ENCODE measurements at places on chromosomes 2 and 18.

- DNase-seq = no peak
Observed at GRCh38 chr18:37254236-37254754, 311.3 kb downstream of the CELF4 start.

DNA sequence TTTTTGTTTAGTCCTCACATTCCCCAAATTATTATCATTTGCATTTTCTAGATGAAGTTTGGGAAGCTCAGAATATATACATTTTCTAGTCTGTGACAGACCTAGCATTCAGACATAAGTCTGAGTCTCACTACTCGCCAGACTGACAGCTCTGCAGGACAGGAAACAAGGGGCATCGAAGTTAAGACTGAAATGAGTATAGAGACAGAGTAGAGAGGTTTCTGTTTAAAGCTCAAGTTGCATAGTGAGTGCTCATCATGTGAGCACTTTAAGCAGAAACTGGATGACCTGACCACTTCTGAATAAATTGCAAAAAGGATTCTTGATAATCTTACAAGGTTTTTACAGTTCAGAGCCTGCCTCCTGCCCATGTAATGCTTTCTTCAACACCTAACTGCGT lies 1.1 kb downstream of the HADHB start:
- no peak for DNase-seq

DNA sequence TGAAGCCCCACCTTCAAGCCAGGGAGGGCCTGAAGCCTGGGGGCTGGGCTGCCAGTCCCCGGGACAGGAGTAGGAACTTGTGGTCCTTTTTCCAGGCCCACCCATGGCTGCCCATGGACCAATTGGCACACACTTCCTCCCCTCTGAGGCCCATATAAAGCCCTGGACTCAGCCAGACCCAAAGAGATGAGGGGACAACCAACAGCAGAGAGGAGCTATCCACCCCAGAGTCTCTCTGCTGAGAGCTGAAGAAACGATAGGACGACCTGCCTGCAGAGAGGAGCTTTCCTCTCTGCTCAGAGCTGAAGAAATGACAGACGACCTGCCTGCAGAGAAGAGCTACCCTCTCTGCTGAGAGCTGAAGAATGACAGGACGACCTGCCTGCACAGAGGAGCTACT lies 43.8 kb upstream of the PEX13 start:
- no peak for DNase-seq

GRCh38 chr18:22643731-22644130 lies 226.0 kb upstream of the CTAGE1 start:
- DNase-seq = no peak

DNA sequence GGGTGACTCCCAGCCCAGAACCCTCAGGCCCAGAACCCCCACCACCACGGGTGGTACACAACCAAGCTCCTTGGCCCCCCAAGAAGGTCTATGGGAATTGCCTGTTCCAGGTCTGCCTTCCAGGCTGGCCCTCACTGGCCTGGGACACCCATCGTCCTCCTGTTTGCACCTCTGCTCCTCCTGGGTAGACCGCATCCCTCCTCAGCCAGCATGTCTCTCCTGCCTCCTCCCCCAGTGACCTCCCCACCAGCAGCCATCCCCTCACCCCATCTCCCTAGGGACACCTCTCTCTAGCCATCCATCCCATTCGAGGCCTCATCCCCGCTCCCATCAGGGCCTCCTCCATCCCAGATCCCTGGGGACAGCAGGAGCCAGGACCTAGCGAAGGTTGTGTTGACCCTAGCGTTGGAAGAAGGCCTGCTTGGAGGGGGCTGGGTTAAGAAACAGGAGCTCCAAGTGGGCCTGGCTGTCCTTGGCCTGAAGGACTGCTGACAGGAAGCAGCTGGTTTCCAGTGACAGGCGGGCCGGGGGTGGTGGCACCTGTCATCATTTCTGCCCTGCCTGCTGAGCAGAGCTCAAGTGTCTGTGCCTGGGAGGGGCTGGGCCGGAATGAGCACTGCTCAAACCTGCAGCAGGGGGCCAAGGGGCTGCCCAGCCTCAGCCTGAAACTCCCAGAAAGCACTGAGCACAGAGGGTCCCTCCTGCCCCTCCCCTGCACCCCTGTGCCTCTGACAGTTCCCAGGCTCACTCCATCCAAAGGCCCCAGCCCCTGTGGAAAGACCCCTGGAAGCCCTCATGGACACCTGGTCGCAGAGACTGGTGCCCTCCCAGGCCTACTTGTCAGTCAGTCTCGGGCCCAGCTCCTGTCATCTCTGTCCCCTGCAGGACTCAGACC lies 96.0 kb upstream of the OTOS start:
- no peak for DNase-seq

GRCh38 chr2:205441524-205441923 lies 240.8 kb upstream of the NRP2 start:
- DNase-seq = no peak

GRCh38 chr2:36006444-36006843 lies 349.1 kb upstream of the CRIM1 start:
- no peak for DNase-seq

DNA sequence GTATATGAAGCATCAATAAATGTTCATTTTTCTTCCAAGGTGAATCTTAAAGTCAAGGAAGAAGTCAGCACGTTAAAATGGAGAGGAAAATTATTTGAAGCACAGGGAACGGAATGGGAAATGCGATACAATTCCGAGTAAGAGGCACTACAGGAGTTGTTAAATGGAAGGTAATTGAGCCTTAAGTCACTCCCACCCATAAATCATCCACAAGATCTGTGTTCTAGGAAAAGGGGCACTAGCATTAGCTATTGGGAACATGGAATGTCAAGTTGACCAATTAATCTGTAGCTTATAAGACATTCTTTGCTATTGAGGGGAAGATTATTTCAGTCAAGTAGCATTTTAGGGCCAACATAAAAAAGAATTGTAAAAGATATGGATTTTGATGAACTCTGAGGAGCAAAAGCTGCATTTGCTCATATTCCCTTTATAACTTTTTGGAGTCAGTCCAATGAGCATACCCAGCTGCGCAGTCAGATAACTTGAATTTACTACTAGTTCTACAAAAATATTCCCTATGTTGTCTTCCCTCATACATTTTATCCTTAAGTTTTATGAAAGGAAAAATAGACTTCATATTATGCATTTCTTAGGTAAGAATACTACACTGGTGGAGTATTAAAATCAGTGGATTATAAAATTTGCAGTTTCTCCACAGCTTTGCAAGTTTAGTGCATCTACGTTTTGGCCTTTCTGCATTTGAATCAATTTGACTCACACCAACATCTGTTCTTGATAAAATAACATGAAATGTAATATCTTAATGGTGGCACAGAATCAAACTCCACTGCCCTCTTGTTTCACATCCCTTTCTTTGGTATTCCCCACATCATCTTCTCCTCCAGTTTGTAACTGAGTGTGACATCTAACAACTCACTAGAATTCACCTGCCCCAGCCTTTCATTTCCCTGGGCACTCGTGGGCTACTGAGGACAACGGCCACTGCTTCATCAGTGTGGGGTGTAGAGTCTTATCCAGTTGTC lies 95.6 kb downstream of the SP3 start:
- no peak for DNase-seq

DNA sequence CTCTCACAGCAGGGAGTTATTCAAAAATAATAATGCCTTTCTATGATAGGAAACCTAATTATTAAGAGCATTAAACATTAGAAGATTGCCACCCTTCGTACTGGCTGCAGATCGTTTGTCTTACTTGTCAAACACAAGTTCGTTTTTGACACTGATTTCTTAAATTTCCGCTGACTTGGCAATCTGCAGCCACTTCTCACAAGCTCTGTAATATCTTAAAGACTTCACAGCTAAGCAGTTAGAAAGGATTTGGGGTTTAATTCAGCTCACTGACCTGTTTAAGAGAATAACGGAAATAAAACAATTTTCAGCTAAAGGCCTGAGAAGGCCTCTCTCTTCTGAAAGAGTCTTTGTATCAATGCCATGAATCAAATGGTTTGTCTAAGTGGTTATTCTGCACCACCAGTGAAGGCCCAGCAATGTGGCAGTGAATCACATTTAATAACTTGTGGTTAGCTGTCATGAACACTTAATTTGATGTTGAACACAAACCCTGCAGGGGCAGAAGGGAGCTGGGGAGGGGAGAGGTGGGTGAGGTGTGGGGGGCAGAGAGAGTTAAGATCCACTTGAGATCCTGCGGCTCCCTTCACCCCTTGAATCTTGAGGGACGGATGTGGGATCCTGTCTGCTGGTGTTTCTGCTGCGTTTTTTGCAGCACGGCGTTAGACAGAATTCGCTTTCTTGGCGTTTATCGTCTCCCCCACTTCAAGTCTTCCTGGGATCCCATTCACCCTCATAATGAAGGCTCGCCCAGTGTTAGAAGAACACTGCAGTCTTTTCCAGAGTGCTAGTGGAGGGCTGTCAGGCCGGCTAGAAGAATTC lies 145.4 kb upstream of the SATB2 start:
- no peak for DNase-seq

- no peak for DNase-seq
Observed at GRCh38 chr2:195596840-195597239, 60.2 kb upstream of the SLC39A10 start.

DNA sequence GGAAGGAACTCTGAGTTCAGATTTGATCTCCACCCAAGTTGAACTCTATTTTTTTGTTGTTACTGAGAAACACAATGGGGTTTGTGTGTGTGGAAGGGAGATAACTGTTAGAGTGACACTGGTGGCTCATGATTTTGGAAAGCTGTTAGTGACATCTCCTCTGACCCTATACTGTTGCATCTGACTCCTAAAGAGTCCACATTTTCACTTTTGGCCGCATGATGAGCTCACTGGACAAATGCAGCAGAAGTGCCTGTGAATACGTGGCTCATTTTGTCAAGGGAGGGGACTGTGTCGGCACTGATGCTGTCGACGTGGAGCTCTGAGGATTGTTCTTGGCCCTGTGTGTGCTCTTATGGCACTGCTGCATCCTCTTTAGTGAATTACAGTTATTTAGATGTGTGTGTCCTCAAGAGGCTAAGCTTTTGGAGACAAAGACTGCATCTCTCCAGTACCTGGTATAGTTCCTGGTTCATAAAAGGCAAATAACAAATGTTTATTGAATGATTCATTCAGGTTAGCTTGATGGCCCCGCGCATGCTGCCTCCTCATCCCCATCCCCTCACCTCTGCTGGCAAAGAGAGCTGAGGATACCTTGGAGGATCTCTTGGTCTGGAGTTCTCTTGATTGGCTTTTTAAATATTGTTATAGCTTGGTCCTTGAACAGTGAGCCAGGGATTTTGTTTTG lies 135.4 kb downstream of the PHLPP1 start:
- DNase-seq = no peak

DNA sequence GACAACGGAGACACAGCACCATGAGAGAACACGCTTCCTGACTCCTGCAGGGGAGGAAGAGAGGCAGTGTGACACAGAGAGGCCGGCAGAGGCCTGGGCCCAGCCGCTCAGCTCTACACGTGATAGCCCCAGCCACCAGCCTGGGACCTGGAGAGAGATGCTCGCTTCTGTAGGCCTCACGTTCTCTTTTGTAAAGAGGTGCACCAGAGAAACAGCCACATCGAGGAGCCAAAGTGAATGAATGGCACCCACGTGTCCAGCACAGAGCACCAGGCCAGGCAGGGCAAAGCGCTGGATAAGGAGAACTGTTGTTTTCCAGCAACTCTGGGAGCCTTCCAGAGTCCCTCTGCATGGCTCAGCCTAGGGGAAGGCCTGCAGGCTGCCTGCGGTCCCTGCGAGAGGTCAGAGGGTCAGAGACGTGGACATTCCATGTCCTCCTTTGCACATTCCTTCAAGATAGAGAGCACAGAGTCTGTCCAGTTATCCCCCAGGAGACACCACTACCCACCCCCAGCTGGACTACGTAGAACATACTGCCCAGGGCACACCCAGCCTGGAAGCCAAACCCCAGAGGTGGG lies 14.2 kb downstream of the LIMS2 start:
- no peak for DNase-seq

- no peak for DNase-seq
Observed at GRCh38 chr2:43218155-43218701, 8.2 kb downstream of the ZFP36L2 start.

DNA sequence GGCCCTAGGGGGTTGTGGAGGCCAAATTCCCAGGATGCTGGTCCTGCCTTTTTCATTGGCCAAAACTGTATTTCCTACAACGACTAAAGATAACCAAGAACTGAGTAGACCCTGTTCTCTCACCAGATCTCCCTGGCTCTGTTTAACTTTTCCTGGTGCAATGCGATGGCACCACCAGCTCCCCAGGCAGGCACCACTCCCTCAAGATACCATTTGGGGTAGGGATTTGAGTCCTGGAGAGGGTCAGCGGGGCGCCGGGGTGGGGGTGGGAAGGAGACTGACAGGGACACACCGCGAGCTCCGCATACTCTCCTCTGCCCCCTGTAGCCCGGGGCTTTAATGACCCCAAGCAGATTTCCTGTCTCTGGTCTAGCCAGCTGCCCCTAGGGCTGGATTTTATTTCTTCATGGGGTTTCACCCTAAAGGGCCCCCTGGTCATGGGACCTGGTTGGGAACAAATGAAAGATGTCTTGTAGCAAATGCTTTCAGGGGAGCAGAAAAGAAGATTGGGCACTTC lies 7.3 kb downstream of the SIX2 start:
- no peak for DNase-seq

- DNase-seq = no peak
Observed at GRCh38 chr2:99183025-99183424, 2.0 kb downstream of the MRPL30 start.
